IMR-90 (cell line): ENCODE measurements at places on chromosomes 4 and X. TPM values are rescaled to one million over a fixed set of nuclear protein-coding genes. Genes with fewer than 3 reads are reported as not detected.

Gene REPS2
- 0.18 and 0.28 TPM in 2 replicates for total RNA-seq

Gene CPE
- 3.6 and 4.4 TPM in 2 replicates for total RNA-seq

Gene PABPC1L2A
- total RNA-seq = not detected in 2 replicates

Gene RXFP1
- not detected in 2 replicates for total RNA-seq

Gene KLKB1
- under 0.01 TPM in 1 of 2 replicates, not detected in the other for total RNA-seq

Gene NDP
- total RNA-seq = 0.28 and 0.36 TPM in 2 replicates

Gene PHOX2B
- not detected in 2 replicates for total RNA-seq

Gene FGFR3
- total RNA-seq = 0.18 and 0.28 TPM in 2 replicates

Gene EIF1AX
- 12.2 and 55.5 TPM in 2 replicates for total RNA-seq

Gene CLDN34
- total RNA-seq = under 0.01 TPM in 1 of 2 replicates, not detected in the other

Gene XKRX
- total RNA-seq = 0.83 and 0.90 TPM in 2 replicates

Gene NR0B1
- not detected in 2 replicates for total RNA-seq

Gene IQCM
- total RNA-seq = not detected in 2 replicates

Gene HS6ST2
- total RNA-seq = not detected in 2 replicates

Gene UNC5C
- total RNA-seq = under 0.01 TPM in 1 of 2 replicates, not detected in the other

Gene TCEAL9
- total RNA-seq = 20.3 and 94.4 TPM in 2 replicates

Gene CSAG2
- total RNA-seq = not detected in 2 replicates

Gene DCAF4L1
- under 0.01 and 0.18 TPM in 2 replicates for total RNA-seq

Gene BEX1
- 0.18 TPM in 1 of 2 replicates, not detected in the other for total RNA-seq

Gene ZMAT1
- total RNA-seq = not detected in 2 replicates

Gene UGT2B7
- not detected in 2 replicates for total RNA-seq

Gene GAGE1
- not detected in 2 replicates for total RNA-seq

Gene USO1
- total RNA-seq = 121 and 181 TPM in 2 replicates

Gene L1CAM
- 0.36 and 0.56 TPM in 2 replicates for total RNA-seq

Gene ODAPH
- total RNA-seq = not detected in 2 replicates

Gene TGIF2LX
- total RNA-seq = not detected in 2 replicates

Gene PAGE2
- not detected in 2 replicates for total RNA-seq

Gene SPANXC
- not detected in 2 replicates for total RNA-seq

Gene AMBN
- not detected in 2 replicates for total RNA-seq
